Liver (tissue), 10 donors: ENCODE measurements at places on chromosomes 12 and 14. TPM values are rescaled to one million over a fixed set of nuclear protein-coding genes. Genes with fewer than 3 reads are reported as not detected.

DNA sequence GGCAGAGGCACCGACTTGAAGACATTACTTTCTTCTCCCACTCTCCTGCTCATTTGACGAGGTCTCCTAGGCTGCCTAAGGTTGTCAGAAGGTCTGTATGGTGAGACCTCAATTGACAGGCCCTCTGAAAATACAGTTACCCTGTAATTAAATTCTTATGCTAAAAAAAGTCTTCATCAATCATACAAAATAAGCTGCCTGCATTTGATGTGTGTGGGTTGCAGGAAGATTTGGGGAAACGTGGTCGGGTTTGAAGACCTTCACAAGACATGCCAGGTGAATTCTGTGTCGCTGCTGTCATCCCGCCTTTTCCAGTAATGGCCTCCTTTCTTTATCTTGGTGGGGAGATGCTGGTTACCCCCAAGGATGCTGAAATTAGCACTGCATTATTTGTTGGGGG lies 299.4 kb downstream of the CACNA1C start:
- H3K4me3 ChIP-seq = no peak overlapping the region
- H3K36me3 ChIP-seq = no peaks in the 10 kb centered on the region

- H3K36me3 ChIP-seq = no peaks in the 10 kb centered on the region
- no peak for DNase-seq
These were observed 157.4 kb downstream of the TBX5 start for GRCh38 chr12:114248527-114248926.

DNA sequence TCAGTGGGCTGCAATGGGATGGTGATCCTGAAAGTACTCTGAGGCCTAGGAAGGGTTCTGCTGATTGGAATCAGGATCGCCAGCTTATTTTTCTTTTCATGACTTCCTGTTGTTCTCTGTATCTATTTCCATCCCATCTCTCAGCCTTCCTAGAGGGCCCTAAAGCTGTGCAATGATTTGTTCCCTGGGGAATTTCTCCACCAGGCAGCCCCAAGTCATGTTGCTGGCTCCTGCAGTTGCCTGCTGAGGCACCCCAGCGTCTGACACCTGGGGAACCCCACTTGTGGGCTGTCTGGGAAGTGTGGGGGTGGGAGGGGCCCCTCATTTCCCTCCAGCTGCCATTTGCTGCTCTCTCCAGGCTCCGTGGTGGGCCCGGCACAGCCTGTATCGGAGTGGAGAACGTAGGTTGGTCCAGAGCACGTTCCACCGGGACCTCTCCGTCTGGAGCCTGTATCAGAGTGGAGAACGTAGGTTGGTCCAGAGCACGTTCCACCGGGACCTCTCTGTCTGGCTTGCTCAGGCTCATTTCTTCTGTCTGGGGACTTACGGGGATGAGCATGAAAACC lies 138.3 kb downstream of the TSPAN9 start:
- H3K27me3 ChIP-seq = no peaks in the 10 kb centered on the region
- no peak for DNase-seq
- H3K27ac ChIP-seq = no peak overlapping the region
- H3K4me1 ChIP-seq = peaks cover 3% of the 10 kb centered on the region

GRCh38 chr14:99217066-99217955 lies 54.7 kb downstream of the BCL11B start:
- no peak overlapping the region for H3K4me3 ChIP-seq
- no peak overlapping the region for H3K27ac ChIP-seq
- no peaks in the 10 kb centered on the region for H3K36me3 ChIP-seq
- H3K4me1 ChIP-seq = no peaks in the 10 kb centered on the region
- DNase-seq = no peak
- H3K27me3 ChIP-seq = peaks cover 4% of the 10 kb centered on the region

DNA sequence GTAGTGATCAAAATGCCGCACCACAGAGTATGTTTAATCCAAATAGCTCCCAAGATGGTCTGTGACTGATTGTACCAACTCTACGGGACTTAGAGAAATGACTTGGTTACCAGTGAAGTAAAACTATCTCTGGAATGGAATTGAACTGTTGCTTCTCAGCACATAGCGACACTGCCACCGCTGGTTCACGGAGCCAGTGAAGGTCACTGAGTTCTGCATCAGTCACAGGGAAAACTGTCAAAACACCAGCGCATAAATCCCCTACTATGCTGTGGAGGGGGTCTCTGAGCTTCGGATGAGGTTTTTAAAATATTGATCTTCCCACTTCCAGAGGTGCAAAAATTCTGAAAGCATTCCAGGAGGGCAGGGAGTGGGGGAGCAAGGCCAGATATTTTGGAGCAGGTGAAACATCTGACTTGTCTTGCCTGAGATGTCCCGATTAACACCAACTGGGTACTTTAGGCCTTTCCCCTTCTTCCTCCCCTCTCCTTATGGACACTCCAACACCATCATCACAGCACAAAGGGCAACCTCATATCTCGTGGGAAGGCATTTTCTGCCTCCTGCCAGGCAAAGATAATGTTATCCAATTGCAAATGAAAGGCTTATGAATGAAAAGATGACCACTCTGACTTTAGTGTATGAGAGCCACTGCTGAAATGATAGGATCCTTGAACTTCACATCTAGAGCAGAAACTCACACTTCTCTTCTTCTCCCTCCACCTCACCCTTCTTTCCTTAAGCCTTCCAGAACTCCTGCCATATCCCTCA lies 2.0 kb upstream of the PLXNC1 start:
- no peak for DNase-seq
- H3K4me1 ChIP-seq = peaks cover 23% of the 10 kb centered on the region
- H3K4me3 ChIP-seq = no peak overlapping the region
- H3K36me3 ChIP-seq = no peaks in the 10 kb centered on the region
- H3K27me3 ChIP-seq = peaks cover 4% of the 10 kb centered on the region
- H3K27ac ChIP-seq = no peak overlapping the region

GRCh38 chr14:88989911-88990310 lies 165.5 kb downstream of the TTC8 start:
- no peak overlapping the region for H3K4me3 ChIP-seq
- no peaks in the 10 kb centered on the region for H3K27me3 ChIP-seq
- H3K27ac ChIP-seq = no peak overlapping the region
- DNase-seq = no peak

GRCh38 chr12:117658226-117658625 lies 296.8 kb upstream of the NOS1 start:
- no peak overlapping the region for H3K4me3 ChIP-seq
- H3K27me3 ChIP-seq = no peaks in the 10 kb centered on the region
- no peak for DNase-seq
- H3K4me1 ChIP-seq = no peaks in the 10 kb centered on the region

DNA sequence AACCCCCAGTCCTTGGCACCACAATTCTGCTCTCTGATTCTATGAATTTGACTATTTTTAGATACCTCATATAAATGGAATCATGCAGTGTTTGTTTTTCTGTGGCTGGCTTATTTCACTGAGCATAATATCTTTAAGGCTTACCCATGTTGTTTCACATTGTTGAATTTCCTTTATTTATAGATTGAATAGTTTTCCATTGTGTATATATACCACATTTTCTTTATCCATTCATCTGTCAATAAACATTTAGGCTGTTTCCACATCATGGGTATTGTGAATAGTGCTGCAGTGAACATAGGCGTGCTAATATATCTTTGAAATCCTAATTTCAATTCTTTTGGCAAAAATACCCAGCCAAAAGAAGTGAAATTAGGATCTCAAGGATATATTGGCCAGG lies 126.7 kb upstream of the SLC38A2 start:
- peaks cover 3% of the 10 kb centered on the region for H3K4me1 ChIP-seq
- no peak overlapping the region for H3K27ac ChIP-seq
- no peak overlapping the region for H3K4me3 ChIP-seq
- no peaks in the 10 kb centered on the region for H3K27me3 ChIP-seq
- DNase-seq = no peak

Gene KLRC2
- total RNA-seq = 1.5 TPM

Gene IL23A
- not detected for total RNA-seq

Gene MYH6
- total RNA-seq = 0.05 TPM

Gene MGAT4C
- total RNA-seq = 0.08 TPM

Gene PRKD1
- 5.0 TPM for total RNA-seq
